Nephron progenitor cell (in vitro differentiated cells): ENCODE measurements at places on chromosomes 5 and 9.

- DNase-seq = no peak
Measured at GRCh38 chr5:128546658-128547281, 8.7 kb upstream of the FBN2 start.

GRCh38 chr9:91716239-91716638 is 233.8 kb downstream of the ROR2 start:
- DNase-seq = no peak

- DNase-seq = no peak
Measured at GRCh38 chr5:172437445-172438318, 16.6 kb downstream of the SH3PXD2B start.

DNA sequence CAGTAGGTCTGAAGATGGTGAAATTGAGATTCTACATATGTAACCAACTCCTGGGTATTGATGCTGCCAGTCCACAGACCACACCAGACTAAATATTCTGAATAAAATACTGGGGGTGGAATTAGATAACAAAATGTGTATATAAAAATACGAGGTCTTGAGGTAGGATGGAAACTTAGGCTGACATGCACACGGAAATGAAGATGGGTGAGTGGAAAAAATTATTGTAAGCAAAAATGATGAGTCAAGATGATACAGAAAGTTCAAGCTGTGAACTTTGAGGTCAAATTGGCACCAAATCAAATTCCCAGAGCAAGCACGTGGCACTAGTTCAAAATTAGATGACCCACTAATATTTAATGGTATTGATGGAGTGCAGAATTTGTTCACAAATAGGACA is 713.4 kb upstream of the ACO1 start:
- DNase-seq = no peak

- DNase-seq = no peak
Measured at GRCh38 chr9:18907927-18908625, 124.9 kb downstream of the SAXO1 start.

- no peak for DNase-seq
Measured at GRCh38 chr9:89885156-89885555, 280.3 kb downstream of the GADD45G start.

- no peak for DNase-seq
Measured at GRCh38 chr5:91049800-91050199, 333.3 kb downstream of the ARRDC3 start.

DNA sequence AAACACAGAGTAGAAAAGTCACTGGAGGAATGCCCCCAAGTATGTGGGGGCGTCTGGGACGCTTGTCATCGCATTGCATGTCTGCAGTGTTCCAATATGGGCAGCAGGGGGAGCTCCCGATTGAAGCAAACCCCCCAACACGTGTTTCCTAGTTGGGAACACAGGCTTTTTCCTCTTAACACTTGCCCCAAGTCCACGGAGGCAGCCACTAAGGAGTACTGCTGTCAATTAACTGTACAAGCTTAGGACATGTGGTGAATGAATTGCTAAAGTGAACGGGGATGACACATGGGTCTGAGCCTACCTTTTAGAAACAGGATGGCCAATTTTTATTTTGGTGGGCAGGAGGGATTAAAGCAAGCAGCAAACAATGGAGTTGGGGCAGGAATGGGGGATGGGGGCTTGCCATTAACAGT is 2.2 kb downstream of the GABRB2 start:
- peak; percentile 69 for DNase-seq

- peak; percentile 98 for DNase-seq
Measured at GRCh38 chr5:177311723-177312648, at the start of gene MXD3. MXD3 (minus strand) TSS chr5:177311898; CDS start chr5:177311830, 68 bp downstream.

- no peak for DNase-seq
Measured at GRCh38 chr9:92712767-92713166, 42.8 kb upstream of the IPPK start.

GRCh38 chr5:172758834-172759149 is 12.2 kb downstream of the DUSP1 start:
- no peak for DNase-seq

- no peak for DNase-seq
Measured at GRCh38 chr9:100112677-100113336, 13.8 kb downstream of the INVS start.

DNA sequence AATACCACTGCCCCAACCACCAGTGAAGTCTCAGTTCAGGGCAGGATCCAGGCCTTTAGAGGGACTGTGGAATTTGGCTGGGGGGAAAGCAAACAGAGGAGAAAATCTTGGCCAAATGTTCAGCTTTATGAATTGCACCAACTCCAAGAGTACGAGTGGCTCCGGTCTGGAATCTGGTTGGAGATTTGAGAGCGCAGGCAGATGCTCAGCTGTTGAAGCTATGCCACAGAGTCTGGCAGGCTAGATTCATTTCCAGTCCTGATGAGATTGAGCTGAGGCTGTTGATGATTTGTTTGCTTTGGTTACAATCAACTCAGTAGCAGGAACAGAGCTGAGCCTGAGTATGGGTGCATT is 9.1 kb upstream of the HSPB3 start:
- no peak for DNase-seq

- no peak for DNase-seq
Measured at GRCh38 chr5:142307146-142307890, 17.5 kb downstream of the SPRY4 start.

GRCh38 chr5:154218786-154219185 is 28.3 kb downstream of the GALNT10 start:
- DNase-seq = no peak

GRCh38 chr5:9820691-9821449 is 190.7 kb upstream of the TAS2R1 start:
- DNase-seq = no peak
